ENCODE measurements at places on chromosomes 11 and 22.

DNA sequence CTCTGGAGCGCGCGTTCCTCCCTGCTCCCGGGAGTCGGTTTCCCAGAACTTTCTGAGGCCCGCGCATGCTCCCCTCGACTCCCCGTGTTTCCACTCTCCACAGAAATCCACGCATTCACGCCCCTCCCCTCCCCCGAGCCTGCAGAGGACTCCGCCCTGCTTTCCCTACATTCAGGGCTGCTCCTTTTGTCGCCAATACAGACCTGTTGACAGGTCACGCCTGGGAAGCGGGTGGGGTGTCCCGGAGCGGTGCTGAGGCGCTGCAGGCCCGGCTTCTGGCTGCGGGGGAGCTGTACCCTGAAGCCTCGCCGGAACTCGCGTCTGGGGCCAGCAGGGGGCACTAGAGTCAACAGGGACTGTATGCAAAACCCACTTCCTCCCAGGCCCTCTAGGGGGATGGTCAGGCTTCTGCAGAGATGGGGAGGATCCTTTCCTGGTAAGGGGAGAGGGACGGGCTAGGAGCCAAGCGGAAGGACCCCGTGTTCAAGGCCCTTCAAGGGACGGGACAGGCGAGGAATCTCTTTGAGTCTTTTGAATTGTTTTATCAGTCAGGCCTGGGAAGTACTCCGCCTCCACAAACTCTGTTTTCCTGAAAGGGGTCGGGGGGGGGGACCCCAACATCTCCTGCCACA, at the start of gene PRAME:
TSS of gene PRAME (minus strand) at position 294 of the 632 bp plus-strand sequence. CDS start 2,433 bp downstream, outside the sequence.
- peak; percentile 28 for DNase-seq

DNA sequence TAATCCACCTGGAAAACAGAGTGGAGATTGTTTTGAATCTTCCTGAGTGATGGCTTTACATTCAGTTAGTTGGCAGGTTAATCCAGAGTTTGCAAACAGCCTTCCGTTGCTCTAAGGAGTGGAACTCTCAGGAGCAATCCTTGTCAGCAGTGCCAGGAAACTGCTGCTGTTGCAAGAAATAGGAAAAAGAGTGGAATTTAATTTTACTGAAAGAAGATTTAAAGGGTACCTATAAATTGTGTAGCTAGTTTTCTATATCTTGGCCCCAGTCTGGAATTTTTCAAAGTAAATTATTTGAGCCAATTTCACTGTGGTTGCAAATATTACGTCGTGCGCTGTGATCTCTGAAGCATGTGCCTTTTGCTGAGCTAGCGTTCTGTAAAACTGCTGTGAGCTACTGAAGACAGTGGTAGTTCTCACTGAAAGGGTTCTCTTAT, 55.5 kb upstream of the SLC5A12 start:
- DNase-seq, result peak; percentile 36

GRCh38 chr11:9155930-9156329, 64.5 kb upstream of the SCUBE2 start:
- no peak for DNase-seq

GRCh38 chr22:19576460-19577421, 52.5 kb upstream of the CLDN5 start:
- DNase-seq, result no peak

DNA sequence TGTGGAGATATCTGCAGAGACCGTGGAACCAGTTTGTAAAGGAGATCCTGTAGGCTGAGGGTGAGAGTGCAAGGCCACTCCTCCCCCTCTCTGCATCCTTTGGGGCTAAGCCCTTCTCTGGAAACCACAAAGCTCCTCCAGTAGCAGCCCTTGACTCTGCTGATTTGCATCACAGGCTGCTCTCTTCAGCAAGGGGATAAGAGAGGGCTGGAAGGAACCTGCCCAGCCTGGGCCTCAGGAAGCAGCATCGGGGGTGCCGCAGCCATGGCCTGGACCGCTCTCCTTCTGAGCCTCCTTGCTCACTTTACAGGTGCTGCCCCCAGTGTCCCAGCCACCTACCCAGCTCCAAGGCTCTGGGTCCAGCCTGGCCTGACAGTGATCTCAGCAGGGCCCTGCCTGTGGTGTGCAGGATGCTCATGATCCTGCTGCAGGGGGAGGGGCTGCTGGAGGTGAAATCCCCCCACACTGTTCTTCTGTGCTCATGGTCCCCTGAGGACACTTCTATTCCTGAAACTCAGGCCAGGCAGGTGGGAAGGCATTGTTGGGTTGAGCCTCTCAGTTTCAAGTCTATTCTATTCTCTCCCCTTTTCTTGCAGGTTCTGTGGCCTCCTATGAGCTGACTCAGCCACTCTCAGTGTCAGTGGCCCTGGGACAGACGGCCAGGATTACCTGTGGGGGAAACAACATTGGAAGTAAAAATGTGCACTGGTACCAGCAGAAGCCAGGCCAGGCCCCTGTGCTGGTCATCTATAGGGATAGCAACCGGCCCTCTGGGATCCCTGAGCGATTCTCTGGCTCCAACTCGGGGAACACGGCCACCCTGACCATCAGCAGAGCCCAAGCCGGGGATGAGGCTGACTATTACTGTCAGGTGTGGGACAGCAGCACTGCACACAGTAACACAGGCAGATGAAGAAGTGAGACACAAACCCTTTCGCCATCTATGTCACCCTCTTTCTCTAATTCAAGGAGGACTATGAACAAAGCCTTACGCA, 68.5 kb upstream of the IGLL5 start:
- no peak for DNase-seq

GRCh38 chr11:34758262-34758661, 137.4 kb downstream of the EHF start:
- no peak for DNase-seq

GRCh38 chr11:62823677-62824076, 8.2 kb downstream of the STX5 start:
- DNase-seq, result no peak

DNA sequence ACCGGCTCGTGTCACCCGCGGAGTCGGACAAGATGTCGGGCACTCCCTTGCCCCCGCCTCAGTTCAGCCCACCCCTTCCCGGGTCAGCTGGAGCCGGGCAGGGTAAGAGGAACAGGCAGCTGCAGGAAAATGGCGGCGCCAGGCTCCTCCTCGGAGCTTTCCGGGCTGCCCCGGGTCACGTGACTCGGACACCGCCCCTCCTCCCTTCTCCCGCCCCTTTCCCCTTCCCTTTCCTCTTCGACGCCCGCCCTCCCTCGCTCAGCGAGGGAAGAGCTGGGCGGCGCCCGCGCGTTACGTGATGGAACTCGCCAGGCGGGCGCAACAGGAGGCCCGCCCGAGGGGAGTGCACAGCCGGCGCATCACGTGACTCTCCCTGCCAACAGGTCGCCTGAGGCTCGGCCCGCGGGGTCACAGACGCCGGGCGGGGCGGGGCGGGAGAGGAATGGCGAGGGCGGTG, at the start of gene PICALM:
TSS of gene PICALM (minus strand) at position 134 of the 457 bp plus-strand sequence. CDS start 304 bp downstream, outside the sequence.
- DNase-seq, result peak; percentile 91

GRCh38 chr11:83639995-83640758, 354.0 kb upstream of the CCDC90B start:
- DNase-seq, result no peak

- DNase-seq, result peak; percentile 48
These were observed 22.4 kb downstream of the TRMU start for GRCh38 chr22:46357711-46358520.

DNA sequence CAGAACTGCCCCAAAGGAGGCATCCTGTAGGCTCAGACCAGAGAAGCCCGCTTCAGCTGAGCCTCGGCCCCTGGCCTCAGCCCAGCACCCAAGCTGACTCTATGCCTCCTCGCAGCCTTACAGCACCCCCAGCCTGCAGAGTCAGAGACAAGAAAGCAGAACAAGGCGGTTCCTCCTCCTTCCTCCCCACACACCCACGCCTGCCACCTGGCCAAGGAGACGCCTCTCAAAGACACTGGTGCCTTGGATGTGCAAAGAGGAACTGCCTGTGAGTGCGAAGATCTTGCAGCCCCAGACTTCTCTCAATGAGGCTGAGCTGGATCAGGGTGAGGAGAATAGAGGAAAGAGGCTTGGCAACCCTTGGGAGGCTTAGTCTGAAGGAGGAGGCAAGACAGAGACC, 60.2 kb downstream of the PDE2A start:
- no peak for DNase-seq

- no peak for DNase-seq
These were observed 33.4 kb upstream of the FTH1 start for GRCh38 chr11:62000539-62001446.

DNA sequence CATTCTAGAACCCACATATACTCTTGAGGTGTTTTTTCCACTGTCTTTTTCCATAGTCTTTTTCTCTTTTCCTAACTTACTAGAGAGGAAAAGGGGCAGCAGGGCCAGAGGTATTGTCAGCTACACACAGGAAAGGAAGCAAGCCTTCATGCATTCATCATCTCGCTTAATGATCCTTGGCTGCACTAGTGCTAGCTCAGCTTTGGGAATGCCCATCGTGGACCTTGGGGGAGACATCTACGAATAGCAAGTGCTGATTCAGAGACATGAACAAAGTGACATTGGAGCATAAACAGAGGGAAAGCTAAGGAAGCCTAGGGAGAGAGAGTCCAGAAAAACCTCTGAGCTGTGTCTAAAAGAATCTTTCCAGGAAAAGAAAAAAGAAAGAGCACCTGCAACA, 466.3 kb upstream of the ARHGAP42 start:
- peak; percentile 13 for DNase-seq

GRCh38 chr11:70080763-70081162, 2.6 kb downstream of the ANO1 start:
- DNase-seq, result no peak

DNA sequence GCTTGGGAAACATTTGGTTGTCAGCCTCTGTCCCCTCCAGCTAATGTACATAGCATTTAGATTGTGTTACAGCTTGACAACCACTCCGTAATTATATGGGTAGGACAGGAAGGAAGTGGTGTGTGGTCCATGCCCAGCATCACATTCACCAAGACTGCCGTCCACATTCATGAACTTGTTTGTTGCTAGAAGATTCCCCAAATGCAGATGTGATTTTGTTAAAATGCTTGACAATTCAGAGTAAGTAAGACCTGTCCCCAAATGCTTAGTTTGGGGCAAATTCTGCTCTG, 1482.7 kb downstream of the TBC1D22A start:
- no peak for DNase-seq

DNA sequence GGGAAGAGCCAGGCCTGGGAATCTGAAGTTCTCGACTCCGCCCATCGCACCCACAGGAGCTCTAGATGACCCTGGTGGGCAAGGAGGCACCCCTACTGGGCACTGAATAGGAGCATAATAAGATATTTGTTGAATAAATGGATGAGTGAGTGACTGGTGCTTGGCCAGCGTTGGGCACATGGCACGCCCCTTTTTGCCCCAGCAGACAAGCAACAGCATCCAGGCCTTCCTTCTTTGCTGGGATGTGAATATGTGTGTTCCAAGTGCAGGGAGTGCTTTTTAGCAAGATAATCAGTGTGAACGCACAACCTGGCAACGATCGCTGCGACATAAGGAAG, 443 bp upstream of the CELF1 start:
- no peak for DNase-seq

DNA sequence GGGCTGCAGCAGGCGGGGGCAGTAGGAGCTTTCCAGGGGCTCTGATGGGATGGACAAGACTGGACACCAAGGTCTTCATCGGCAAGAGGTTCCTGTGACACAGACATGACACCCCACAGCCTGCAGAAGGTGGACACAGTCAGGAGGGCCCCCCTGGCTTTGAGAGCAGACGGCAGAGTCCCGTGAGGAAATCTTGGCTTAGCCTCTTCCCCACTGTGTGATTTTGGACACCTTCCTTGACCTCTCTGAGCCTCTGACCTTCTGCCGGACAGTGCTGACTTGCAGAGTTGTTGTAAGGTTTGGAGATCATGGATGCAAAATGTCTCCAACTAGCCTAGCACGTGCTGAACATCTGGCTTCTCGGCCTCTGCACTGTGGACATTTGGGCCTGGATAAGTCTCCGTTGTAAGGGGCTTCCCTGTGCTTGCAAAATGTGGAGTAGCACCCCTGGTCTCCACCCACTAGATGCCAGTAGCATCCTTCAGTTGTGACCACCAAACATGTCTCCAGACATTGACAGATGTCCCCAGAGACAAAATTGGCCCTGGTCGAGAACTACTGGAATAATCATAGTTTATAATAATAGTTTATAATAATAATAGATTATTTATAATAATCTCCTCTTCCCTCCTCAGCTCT, 54.6 kb downstream of the MCM5 start:
- DNase-seq, result no peak

- DNase-seq, result no peak
These were observed 43.4 kb downstream of the PKNOX2 start for GRCh38 chr11:125207866-125208425.

DNA sequence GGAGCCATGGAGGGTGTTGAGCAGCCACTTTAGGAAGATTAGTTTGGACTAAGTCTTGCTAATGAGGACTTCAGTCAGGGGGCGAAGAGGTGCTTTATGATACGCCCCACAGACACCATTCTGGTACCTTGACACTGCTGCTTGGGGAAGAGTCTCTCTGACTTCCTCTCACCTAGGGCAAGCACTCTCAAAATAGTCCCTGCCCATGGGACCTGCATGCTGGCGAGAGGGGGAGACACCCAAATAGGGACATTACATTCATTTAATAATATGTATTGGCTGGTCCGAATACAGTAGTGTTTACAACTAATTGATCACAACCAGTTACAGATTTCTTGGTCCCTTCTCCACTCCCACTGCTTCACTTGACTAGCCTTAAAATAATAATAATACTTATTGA, 4.4 kb upstream of the CATSPERZ start:
- no peak for DNase-seq

GRCh38 chr11:126578021-126578420, 222.5 kb downstream of the ST3GAL4 start:
- DNase-seq, result no peak

DNA sequence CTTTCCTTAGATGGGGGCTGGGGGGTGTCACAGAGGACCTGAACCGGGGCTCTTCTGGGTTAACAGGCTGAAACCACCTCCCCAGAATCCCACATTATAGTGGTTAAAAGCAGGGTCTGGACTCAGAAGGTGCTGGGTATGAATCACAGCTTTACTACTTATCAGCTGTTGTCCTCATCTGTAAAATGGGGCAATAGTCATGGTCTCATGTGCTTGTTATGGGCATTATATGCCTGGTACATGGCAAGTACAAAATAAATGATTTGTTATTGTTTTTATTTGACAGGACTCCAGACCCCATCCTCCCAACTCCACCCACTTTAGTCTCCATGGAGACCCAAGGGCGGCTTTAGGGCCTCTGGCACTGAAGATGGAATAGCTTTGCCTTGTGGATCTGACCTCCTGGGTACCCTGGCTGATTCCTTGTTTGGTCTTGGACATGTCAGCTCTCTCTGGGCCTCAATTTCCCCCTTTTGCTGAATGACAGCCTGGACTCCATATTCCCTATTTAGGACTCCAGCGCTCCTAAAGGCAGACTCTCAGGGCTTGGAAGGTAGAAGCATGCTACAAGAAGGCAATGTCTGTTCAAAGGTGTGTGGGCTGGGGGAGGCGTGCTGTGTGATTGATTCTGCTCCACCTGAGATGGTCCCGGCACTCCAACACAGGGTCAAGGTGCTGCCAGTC, 812 bp upstream of the SMTN start:
- no peak for DNase-seq
